DMS79 treated with DMSO at 0.1 percent for 48 hours (cell line): ENCODE measurements at places on chromosomes 1 and 21.
A peak's percentile ranks its signal among the peaks of the same experiment; 100 is the strongest.

DNA sequence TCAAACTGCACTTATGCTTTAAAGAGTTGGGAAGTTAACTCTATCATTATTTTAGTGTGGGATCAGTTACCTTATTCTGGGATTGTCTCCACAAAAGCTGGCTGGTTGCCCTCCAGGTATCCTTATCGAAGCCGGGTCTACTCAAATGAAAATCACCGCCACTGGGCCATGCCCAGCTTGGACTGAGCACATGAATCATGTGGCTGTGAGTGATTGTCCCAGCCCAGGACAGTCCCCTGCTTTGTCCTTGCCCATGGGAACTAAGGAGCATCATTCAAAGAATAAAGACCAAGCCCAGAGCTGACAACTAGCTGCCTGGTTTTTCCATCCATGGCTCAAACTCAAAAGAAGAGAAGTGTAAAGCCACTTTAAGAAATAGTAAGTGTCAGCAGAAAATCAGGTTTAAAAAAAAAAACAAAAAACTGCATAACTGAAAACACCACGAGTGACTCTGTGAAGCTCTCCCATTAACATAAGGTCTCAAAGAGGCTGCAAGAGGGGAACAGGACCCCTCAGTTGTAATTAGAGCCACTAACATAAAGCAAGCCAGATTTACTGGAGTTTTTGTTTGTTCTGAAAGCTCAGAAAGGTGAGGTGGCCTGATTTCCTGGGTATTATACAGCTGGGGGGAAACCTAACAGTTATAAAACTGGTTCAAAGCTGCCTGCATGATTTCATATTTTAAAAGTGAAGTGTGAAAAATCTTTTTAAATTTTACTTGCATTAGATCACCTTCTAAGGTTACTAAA is 91.5 kb downstream of the KIF14 start:
- no peak for DNase-seq

- no peak for DNase-seq
Observed at GRCh38 chr1:108079440-108080025, 114.6 kb upstream of the VAV3 start.

DNA sequence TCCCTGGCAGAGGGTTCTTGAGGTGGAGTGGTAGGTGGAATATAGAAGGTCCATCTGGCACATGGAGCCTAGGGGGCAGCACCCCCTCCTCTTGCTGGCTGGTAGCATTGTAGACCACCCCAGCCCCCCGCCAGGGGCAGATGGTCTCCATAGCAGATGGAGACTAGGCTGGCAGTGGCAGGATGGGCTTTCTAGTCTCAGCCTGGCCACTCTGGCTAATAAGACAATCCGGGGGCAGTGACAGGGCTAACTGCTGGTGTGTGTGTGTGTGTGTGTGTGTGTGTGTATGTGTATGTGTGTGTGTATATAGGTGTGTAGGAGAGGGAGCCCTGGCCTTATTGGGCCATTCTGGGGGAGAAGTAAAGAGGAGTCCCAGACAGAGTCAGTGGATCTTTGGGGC is 16.1 kb downstream of the UTP11 start:
- no peak for DNase-seq

GRCh38 chr21:45382697-45382997 is 22.3 kb upstream of the COL18A1 start:
- DNase-seq: no peak

DNA sequence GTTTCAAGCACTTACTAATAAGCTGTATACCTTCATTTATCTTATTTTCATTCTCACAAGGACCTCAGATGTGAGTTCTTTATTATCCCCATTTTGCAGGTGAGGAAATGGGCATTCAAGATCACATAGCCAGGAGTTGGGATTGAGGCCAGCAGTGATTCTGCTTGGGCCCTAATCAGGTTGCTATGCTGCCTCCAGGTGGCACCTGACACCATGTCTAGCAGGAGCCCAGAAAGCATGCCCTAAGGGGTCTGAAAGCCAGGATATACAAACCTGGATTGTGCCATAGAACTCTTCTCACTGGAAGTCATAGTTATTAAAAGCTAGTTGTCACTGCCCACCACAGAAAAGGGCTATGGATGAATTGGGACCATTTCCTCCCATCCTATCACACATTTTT is 61.1 kb downstream of the FYB2 start:
- DNase-seq: peak; percentile 27

DNA sequence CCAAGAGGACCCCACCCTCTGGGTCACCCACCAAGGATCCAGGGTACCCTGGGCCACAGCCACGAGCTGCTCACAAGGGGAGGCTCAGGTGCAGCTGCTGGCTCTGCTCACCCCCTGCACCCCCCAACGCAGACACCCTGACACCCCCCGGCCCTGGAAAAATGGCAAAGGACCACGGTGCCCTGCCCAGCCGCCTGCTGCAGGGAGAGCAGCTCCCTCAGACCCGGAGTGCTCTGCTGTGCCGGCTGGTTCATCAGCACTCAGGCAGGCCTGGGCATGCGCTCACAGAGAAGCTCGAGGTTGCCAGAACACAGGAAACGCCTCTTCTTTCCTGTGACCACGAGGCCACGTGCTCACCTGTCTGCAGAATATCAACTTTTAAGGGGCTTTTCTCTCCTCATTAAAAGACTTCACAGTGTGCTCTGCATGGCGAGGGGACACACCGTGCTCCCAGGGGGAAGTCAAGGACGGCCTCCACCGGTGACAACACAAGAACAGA is 4.3 kb upstream of the C1QTNF12 start:
- peak; percentile 51 for DNase-seq

DNA sequence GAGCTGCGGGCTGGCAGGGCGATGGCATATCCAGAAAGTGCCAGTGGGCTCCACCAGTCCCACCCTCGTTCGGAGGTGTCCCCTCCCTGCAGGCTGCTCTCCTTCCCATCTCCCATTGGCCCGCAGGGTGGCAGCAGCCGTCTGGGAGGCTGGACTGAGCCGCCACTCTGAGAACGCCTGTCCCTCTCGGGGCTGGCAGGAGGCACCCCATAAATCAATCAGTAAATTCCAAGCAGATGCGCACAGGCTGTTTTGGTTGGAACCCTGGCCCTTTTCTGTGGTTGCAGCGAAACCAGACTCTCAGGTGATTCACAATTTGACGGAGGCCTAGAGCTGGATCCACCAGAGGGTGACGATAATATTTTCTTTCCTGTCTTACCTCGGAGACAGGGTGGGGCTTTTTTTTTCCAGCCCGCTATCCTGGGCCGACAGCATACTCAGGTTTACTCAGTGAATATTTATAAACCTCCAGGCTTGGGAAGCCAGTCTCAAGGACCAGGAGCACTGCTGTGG is 99.7 kb downstream of the GLIS1 start:
- DNase-seq: no peak

GRCh38 chr1:185442050-185442449 is 125.0 kb upstream of the IVNS1ABP start:
- no peak for DNase-seq

DNA sequence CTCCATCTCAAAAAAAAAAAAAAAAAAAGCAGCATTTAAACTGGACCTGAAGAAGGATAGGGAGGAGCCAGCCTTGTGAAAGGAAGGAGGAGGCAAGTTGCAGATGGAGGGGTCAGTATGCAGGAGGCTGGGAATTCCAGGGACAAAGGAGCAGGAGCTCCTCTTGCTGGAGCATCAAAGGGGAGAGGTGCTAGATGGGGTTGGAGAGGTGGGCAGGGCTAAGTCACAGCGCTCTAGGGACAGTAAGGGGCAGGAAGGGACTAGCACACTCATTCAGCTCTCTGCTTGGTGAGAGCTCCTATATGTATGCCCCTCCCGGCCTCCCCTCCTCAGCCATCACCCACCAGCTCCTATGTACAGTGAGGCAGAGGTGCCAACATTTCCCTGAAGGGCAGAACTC is 26.8 kb downstream of the MAP7D1 start:
- peak; percentile 45 for DNase-seq

- DNase-seq: no peak
Observed at GRCh38 chr21:35449846-35450245, 400.7 kb upstream of the RUNX1 start.

GRCh38 chr1:19071674-19072281 is 115.3 kb upstream of the IFFO2 start:
- no peak for DNase-seq

GRCh38 chr1:167463080-167463479 is 55.2 kb downstream of the CD247 start:
- no peak for DNase-seq

- DNase-seq: no peak
Observed at GRCh38 chr1:188224263-188224662, 1395.5 kb downstream of the PLA2G4A start.

GRCh38 chr1:207838156-207839082 is 72.5 kb downstream of the CD34 start:
- no peak for DNase-seq
